ENCODE measurements at places on chromosomes 6 and 20.

DNA sequence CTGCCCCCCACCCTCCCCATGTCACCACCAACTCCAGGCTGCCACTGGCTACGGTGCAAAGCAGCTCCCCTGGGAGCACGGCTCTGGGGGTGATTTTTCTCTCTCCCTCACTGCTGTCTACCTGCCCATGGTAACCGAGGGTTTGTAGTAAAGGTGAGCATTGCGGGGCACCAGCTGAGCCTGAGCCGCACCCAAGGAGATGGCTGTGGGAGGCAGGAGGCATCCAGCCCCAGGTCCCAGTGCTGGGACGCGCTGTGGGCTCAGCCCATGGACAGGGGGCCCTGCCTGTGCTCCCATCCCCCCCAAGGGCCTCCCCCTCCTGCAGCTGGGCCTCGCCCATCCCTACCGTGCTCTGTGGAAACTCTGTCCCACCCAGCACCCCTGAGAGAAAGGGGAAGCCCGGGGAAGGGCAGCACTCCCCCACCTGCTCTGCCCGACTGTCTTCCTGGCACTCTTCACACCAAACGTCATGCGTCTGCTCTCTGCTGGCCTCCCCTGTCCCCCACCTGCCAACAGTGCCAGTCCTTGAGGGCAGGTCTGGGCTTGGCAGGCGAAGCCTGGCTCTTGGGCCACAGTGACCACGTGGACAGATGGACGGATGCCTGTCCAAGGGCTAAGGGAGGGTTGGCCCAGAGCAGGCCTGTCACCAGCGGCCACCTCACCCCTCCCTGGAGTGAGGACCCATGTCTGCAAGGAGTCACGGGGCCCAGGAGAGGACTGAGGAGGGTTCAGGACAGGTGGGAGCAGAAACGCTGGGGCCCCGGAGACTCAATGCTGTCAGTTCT lies 3.8 kb upstream of the CHRNA4 start:
- DNase-seq, result no peak

GRCh38 chr20:64037498-64038213 lies 1.7 kb downstream of the C20orf204 start:
- no peak for DNase-seq

DNA sequence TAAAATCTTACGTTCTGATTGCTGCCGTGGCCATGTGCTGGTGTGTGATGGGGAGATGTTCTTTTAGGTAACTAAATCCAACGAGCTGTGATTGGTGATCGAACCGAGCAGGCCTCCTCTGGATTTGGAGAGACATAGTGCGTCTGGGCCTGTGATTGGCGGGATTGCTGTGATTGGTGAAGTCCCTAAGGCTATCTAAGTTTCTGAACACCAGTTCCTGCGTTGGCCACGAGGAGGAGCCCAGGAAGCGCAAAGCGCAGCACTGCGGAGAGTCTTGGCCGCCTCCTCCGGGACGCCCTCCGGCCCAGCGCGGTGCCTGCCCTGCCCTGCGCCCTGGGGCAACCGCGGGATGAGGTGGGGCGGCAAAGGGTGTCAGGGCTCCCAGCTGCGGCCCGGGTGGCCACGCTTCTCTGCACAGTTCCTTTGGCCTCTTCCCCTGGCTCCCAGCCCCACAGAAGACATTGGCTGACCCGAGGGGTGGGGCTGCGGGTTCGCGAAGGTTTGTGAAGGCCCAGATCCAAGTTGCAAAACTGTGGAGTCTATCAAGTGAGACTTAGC lies 33.0 kb downstream of the HNF4A start:
- DNase-seq, result peak; percentile 73

DNA sequence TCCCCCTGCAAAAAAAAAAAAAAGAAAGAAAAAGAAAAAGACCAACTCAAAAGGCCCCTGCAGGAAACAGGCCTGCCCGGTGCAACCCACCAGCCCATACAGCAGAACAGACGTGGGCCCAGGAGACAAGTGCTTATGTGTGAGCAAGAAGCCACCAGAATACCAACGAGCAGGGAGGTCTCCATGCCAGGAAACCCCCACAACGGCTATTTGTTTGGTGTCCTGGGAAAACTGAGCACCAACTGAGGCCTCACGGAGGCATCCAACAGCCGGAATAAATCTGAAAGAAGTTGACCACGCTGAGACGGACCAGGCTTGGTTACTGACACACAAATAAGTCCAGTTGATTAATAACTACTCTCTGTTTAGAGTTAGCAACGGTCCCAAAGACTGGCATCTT lies 29.7 kb downstream of the PTPRT start:
- DNase-seq, result no peak

DNA sequence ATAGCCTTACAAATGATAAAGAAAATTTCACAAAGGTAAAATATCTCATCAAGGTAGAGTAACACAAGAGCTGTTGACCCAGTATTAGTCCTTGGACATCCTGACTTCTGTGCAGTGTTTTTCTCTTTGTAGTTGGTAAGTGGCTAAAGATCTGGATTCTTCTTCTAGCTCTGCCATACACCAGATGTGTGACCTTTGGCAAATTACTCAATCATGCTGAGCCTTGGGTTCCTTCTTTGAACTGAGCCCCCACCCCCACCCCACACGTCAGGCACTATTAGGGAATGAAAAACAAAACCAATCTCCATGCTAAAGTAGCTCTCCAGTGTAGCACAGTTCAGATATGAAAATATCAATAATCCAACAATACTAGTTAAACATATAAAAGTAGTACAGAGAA lies 15.1 kb upstream of the TRIM39 start:
- DNase-seq, result no peak

GRCh38 chr6:130965656-130966055 lies 97.4 kb downstream of the EPB41L2 start:
- DNase-seq, result peak; percentile 32

DNA sequence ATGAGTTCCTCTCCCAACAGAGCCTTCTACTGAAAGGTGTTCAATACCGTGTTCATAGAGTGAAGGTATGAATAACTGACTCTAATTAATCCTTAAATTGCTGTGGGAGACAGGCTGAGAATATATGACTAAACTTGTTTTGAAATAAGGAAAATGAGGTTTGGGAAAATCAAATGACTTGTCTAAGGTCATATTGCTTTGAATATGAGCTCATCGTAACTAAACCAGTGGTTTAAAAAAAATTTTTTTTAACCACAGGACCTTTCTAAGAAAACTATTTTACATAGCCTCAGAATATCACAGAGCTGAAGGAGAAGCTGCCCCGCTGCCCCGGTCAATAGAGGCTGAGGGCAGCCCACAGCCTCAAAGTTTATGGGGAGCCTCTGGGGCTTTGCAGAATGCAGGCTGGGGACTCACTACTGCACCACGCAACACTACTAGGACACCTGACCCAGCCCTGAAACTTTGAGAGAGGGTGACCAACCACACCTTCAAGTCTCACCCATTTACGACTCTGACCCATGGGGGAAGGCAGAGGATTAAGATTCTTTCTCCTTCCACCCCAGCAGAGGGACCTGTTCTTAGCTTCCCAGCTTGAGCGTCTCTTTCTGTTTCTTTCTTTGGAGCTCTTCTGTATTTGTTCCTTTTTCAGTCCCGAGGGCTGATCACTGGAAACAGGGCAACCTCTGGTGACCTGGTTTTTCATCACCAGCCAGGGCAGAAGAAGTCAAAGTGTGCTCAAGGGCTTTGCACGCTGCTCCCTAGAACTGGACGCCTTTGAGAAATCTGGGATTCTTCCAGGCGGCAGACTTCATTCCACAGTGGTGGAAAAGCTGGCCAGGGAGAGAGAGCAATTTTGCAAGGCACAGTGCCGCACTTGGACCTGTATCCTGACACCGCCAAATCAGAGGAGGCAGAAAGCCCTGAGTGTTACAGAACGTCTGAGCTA lies 220.2 kb downstream of the ATXN1 start:
- DNase-seq, result no peak

- DNase-seq, result no peak
Observed at GRCh38 chr20:38252292-38253288, 7.9 kb downstream of the KIAA1755 start.

DNA sequence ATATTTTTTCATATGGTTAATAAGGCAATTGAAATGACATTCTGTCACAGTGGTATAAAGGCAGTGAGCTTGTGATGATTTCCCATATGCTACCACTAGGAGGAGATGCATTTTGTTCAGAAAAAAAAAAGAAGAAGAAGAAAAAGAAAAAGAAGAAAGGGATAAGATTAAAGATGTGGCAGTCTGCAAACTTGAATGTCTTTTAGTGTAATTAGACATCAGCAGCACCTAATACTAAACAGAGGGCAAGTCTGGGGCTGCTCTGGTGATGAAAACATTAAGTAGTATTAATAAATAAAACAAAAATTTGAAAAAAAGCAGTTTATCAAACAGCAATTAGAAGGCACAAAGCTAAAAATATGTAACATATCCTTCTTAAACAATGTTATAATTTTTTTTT lies 95.4 kb upstream of the DEFB112 start:
- no peak for DNase-seq

DNA sequence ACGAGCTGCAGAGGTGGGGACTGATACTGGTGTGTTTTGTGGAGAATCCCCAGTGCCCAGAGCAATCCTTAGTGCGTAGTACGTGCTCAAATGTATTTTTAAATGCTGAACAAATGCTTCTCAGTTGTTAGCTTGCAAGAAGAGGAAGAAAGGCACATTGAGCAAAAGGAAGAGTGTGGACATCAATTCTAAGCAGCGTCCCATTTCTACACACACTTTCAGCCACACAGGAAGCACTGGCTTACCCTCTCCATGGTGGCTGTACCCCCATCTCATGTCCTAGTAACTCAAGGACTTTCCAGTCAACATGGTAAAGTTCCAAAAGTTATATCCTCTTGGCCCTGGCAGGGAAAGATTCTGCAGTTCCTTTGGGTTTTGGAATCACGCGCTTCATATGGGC lies 98.8 kb upstream of the NXT1 start:
- no peak for DNase-seq

DNA sequence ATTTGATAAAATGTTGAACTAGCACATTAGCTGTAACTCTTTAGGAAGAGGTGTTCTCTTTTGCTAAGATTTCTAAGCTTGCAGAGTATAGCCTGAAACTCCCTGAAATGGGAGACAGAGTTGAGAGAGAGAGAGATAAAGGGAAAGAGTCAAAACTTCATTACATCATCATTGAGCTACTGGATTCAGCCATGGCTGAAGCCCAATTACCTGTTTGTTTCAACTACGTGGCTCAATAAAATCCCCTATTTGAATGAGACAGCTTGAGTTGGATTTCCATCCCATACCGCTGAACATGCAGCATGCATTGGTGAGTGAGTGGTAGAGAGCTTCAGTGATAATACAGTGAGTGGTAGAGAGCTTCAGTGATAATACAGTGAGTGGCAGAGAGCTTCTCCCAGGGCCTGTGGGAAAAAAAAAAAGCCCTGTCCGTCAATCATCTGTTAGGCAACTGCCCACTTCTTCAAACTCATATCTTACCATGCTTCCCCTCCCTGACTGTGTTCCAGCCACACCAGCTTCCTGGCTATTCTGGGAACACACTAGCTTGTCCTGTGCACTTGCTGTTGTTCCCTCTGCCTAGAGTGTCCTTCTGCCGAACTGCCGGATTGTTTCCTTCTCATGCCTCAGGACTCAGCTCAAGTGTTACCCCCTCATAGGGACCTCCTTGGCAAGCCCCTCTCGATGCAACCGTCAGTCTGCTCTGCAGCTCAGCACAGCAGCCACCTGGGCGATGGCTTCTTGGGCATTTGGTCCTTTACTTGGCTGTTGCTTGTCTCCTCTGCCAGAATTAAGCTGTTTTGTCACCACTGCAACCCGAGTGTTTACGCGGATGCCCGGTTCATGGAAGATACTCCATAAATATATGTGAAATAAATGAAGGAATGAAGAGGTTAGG lies 91.3 kb upstream of the EYA2 start:
- no peak for DNase-seq

Data from HS-5 (cell line).